Kidney glomerular epithelial cell (primary cell): ENCODE measurements at places on chromosomes 1 and 21.

DNA sequence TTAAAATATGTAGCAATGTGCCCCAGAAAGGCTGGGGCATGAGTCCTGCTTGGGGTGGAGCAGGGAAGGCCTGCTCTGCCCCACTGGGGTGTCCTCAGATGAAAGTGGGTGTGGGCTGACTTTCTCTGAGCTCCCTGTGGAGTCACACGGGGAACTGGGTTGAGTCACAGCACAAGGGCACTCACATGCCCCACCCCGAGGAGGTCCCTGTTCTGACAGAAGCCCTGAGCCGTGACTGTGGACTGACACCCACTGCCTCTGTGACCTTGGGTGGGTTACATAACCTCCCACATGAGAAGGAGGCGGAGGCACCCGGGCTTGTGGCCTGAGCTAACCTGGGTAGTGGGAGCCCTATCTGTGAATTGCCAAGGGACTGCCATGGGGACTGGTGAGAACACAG lies 52.5 kb upstream of the TINAGL1 start:
- no peak for DNase-seq

DNA sequence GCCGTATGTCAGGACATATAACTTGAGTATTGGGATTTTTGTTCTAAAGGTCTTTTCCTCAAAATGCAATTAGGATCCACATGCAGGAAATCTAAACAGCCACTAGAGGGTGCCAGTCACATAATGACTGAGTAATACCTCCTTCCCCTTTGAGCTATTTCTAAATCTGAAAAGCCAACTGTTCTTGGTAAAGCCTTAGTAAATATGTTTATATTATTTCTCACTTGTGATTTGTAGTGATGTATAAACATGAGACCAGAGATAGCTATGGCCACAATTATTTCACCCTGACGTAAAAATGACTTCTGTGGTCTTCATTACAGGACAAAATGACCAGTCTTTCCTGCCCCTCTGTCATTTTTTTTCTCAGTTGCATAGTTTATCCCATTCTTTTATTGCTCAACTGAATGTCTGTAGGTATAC lies 41.0 kb upstream of the DR1 start:
- peak; percentile 20 for DNase-seq

GRCh38 chr1:235008239-235008638 lies 120.4 kb downstream of the TOMM20 start:
- no peak for DNase-seq

- DNase-seq = no peak
Measured at GRCh38 chr21:39581414-39581813, 31.3 kb upstream of the B3GALT5 start.

- DNase-seq = no peak
Measured at GRCh38 chr1:22658385-22659163, 5.5 kb downstream of the C1QB start.
